NCI-H1105 (cell line): ENCODE measurements at places on chromosomes 7 and 10.
A peak's percentile ranks its signal among the peaks of the same experiment; 100 is the strongest.

DNA sequence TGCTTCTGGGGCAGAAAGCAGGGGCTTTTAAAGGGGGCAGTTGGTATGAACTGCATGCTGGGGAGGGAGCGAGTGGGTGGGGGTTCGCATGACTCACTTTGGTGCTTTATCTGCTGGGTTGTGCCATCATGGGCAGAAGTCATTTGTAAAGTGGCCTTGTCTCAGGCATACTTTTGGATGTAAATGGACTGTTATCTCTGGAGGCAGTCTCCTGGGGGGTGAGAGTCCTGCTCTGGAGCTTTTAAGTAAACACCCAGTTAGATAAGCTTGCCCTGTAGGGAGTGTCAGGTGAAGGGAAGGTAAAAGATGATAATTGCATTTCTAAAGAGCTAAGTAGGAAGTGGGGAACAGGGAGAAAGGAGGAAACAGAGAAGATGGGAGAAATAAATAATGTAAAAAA lies 1.6 kb upstream of the GSTO1 start:
- no peak for DNase-seq

- DNase-seq, result no peak
These were observed 695.5 kb downstream of the GRM8 start for GRCh38 chr7:126557271-126557670.

DNA sequence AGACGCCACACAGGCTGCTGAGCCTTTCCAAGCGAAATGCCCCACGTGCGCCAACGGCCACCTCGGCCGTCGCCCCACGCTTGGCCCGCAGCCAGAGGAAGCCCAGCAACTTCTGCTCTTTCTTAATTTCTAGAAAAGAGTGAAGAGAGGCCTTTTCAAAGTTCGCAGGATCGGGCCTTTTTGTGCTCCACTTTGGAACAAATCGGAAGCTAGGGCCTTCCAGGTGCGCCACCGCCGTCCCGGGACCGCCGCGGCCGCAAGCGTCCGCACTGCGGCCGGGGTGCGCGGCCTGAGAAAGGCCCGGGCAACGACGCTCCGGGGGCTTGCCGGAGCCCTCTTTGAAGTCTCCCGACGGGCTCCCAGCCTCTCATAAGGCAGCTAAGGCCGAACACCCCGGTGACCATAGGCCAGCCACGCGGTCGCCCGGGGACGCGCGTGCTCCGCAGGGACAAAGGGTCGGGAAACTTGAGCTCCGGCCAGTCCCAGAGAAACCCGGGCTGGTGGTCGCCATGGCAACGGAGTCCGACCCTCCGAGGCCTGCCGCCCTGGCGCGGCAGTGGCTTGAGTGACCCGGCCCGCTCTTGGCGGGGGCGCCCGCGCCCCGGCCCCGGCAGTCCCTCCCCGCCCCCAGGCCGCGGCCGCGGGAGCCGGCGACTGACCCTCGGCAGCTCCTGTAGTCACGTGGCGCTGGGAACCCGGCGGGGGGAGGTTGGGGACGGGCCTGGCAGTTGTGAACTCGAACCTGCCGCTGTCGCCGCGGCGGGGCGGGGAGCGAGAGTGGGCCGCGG lies at the start of gene REPIN1:
TSS of gene REPIN1 (plus strand) at position 727 of the 788 bp plus-strand sequence. CDS start 890 bp downstream, outside the sequence.
- peak; percentile 88 for DNase-seq

DNA sequence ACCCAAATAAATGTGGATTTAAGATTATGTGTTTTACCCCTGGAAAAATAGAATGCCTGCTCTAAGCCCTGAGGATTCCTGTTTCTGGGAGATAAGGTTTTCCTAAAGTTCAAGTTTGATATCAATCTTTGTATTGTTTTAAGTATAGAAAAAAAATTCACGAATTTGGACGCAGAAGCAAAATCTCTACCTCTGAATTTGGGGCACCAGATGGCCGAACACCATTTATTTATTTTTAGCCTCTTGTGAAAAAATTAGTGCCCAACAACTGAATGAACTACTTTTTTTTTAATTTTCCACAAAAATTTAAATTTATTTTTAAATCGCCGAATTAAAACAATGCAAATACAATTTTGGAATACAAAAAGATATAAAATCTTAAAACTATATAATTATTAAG lies 128.1 kb upstream of the SP4 start:
- no peak for DNase-seq

- DNase-seq, result no peak
These were observed 26.6 kb upstream of the SNX10 start for GRCh38 chr7:26265065-26265464.

GRCh38 chr7:100156331-100157068 lies 2.0 kb downstream of the TRAPPC14 start:
- DNase-seq, result no peak

- no peak for DNase-seq
These were observed 114.7 kb upstream of the AHR start for GRCh38 chr7:17183630-17184328.

DNA sequence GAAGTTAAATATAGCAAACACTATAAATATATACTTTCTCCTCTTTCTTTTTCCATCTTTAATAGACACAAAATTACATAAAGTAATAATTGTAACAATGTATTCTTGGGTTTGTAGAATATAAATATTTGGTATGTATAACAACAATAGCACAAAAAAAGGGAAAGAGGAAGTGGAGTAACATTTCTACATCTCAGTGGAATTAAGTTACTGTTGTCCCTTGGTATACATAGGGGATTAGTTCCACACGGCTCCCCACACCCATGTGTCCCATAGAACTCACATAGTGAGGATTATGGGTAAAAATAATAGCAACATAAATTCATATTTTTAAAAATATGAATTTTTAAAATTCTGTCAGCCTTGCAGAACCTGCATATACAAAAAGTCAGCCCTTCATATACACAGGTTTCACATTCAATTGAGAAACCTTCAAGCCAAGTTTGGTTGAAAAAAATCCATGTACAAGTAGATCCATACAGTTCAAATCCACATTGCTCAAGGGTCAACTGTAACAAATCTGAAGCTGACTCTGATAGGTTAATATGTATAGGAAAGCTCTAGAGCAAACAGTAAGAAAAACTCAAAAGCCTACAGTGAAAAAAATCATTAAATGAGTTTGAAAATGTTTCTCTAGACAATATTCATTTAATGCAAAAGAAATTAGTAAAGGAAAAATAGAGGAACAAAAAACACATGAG lies 92.4 kb downstream of the HYCC1 start:
- no peak for DNase-seq

DNA sequence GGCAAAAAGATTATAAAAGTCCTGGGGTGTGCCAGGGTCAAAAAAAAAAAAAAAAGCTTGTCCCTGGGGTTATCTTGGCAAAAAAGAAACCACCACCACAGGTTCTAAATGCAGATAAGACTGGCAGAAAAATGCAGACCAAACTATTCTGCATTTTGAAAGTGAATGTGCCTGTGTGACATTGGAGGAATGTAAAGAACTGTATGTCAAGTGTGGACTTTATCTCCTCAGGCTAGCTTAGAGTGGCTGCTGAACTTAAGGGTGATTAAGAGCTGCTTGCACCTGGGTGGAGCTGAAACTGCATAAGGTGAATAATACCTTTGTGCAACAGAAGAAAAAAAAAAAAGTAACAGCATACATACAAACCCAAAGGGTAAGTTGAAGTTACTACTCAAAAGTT lies 1.3 kb upstream of the NAPEPLD start:
- no peak for DNase-seq

DNA sequence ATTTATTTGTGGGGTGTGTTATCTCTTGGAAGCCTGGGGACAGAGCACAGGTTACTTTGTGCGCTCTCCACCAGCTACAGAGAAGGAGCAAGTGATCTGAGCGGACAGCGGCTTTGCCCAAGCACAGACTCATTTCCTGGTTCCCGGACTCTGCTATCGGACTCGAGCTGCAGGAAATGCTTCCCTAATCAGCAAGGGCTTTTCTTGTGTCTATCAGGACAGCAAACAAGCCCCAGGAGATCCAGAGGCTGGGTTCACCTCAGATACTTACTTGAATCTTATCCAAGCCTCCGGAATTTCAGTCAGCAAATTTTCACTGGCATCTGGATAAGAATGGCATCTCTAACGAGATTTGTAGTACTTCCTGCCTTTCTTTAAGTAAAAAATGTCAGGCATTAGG lies 27.8 kb downstream of the MRC1 start:
- no peak for DNase-seq

GRCh38 chr7:17495655-17496394 lies 197.4 kb downstream of the AHR start:
- no peak for DNase-seq

DNA sequence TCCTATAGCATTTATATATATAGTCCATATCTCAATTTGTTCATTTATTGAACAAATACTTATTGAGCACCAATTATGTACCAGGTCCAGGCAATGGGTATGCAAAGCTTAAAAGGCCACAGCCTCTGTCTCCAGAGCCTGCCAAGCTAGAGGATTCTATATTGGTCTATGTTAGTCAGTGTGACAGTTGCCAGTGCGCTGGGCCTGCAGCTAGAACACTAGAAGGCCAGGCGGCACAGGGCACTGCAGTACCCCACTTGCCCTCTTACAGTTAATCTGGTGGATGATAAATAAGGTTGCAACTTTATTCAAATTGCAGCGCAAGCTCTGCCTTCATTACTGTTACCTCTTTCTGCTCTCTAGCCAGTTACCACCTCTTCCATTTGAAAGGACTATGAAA lies 68.8 kb downstream of the PPP1R3C start:
- DNase-seq, result no peak

- DNase-seq, result no peak
These were observed 136.4 kb downstream of the WNT2 start for GRCh38 chr7:117186218-117187010.

GRCh38 chr10:130368761-130369560 lies 232.8 kb downstream of the GLRX3 start:
- no peak for DNase-seq

DNA sequence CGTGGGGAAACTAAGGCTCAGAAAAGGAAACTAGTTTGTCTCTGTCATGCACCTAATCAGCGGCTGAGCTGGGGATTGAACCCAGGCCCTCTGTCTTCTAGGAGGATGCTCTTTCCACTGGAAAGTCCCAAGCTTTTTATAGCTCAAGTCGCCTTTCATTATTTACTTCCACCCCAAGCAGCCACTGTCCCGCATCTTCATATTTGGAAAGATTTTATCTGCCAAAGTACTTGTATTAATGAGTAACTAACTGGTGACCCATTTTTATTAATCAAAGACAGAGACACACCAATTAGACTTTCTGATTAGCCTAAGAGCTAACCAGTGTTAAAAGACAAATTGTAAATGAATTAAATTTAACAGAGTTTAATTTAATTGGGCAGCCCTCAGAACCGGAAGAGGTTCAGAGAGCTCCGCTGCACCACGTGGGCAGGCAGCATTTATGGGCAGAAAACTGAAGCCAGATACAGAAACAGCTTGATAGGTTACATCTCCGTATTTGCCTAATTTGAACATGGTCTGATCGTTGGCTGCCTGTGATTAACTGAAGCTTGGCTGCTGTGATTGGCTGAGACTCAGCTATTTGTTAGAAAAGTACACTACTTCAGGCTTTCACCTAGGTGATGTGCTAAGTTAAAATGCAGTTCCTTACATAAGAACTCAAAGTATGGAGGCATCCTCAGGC lies 78.5 kb upstream of the PDCD4 start:
- DNase-seq, result no peak

DNA sequence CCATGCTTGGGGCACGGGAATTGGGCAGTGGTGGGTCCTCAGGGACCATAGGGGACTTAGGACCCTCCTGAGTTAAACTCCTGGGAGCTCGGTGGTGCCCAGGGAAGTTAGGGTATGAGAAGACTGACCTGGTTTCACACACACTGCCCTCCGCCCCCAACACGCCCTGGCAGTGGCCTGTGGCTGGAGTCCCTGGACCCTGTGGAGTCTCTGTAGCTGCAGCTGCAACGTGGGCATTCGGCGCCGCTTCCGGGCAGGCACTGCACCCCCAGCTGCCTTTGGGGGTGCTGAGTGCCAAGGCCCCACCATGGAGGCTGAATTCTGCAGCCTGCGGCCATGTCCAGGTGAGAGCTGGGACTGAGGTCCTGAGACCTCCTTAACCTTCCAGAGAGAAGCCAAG lies 29.9 kb upstream of the ZNF862 start:
- DNase-seq, result no peak

DNA sequence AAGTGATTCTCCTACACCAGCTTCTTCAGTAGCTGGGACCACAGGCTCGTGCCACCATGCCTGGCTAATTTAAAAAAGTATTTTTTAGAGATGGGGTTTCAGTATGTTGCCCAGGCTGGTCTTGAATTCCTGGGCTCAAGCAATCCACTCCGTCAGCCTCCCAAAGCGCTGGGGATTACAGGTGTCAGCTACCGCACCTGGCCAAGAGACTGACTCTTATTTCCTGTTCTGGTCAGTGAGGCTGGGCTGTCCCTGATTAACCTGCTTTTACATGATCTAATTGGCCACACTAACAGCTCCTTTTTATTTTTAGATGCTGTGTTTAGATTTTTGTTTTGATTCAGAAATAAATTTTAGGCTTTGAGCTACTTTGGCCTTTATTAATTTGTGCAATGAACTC lies 203.9 kb downstream of the NXPH1 start:
- peak; percentile 36 for DNase-seq

DNA sequence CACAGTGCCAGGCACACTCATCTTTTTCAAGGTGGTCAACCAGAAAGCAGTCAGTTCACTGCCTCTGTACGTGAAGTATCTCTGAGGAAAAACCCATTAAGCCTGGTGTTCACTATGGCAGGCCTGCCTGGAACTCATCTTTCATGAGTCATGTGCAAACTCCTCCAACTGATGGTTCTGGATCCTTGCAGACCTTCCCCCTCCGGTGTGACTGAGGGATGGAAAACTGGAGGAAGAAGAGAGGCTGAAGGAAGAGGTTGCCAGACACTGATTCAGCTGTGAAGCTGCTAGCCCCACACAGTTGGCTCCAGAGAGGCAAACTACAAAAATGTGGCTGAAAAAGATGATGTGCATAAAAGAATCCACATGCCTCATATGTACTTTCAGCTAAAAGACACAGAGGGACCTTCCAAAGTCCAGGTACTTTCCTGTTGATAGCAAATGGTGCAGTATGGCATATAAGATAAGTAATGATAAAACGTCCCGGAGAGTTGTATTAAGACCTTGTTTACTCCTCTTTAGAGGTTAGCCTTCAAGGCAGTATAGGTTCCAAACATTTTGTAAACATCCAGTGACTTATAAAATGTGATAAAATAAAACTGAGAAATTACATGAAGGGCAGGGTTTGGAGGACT lies 2.7 kb downstream of the CYP3A5 start:
- no peak for DNase-seq

DNA sequence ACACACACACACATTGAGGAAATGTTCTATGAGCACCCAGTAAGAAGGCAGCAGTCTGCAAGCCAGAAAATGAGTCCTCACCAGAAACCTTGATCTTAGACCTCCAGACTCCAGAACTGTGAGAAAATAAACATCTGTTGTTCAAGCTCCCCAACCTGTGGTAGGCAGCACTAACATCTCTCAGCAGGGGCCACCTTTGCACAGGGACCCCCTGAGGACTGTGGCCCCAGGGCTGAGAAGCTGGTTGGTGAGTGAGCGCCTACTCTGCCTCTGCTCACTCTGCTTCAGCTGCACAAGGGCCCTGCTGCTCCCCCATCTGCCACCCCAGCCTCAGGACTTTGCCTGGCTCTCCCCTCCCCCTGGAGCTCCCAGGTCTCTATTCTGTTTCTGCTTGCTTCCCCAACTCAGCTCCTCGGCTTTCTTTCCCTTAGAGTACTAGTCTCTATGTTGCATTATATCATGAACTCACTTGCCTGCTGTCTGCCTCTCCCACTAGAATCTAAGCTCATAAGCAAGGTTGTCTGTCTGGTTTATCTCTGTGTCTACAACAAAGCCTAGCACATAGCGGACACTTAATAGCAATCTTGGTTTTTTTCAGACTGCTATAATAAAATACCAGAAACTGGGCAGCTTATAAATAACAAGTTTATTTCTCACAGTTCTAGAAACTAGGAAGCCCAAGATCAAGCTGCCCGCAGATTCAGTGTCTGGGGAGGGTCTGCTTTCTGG lies 40.4 kb upstream of the PRLHR start:
- DNase-seq, result no peak
